ENCODE measurements at places on chromosomes 16 and 17.
A peak's percentile ranks its signal among the peaks of the same experiment; 100 is the strongest.

DNA sequence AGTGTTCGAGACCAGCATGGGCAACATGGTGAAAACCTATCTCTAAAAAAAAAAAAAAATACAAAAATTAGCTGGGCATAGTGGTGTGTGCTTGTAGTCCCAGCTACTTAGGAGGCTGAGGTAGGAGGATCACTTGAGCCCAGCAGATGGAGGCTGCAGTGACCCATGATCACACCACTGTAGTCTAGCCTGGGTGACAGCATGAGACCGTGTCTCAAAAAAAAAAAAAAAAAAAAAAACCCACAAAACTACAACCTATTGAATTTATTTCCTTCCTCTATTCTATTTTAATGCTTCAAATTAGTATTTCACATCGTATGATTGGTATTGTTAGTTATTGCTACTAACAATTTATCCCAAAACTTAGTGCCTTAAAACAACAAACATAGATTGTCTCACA lies 9.4 kb upstream of the NUFIP2 start:
- no peak for DNase-seq

DNA sequence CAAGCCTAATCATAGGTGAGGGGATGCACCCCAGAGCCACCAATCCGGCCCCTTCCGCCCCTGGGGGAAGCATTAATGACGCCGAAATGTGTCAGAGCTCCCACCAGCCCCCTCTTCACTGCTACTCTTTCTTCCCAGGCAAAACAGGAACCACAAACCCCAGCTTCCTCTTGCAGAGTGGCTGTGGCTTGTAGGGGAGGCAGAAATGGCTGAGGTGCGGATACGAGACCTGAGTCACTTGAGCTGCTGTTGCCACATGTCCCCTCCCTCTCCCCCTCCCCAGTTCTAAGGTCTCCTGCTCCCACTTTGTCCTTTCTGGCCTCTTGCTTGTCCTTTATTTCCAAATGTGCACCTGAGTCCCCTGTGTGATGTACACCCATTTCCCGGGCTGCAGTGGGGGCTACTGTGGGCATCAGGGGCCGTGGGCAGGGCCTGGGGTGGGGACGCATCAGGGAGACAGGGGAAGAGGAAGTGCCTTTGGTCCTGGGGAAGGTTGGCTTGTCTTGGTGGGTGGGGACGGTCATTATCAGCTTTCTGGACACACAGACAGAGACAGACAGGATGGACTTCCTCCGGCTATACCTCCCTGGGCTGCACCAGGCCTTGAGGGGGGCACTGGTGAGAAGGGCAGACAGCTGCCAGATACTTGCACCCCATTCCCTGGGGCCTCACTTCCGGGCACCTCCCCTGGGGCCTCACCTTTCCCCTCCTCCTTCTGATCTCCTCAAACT lies at the start of gene APOBR:
Gene APOBR, plus strand, starts transcription at position 523 of the 731 bp plus-strand sequence. Its CDS starts 39 bp downstream, at position 562.
- DNase-seq = peak; percentile 74

- DNase-seq = peak; percentile 83
These were observed 4.4 kb upstream of the MAP2K3 start for GRCh38 chr17:21280081-21280518.

DNA sequence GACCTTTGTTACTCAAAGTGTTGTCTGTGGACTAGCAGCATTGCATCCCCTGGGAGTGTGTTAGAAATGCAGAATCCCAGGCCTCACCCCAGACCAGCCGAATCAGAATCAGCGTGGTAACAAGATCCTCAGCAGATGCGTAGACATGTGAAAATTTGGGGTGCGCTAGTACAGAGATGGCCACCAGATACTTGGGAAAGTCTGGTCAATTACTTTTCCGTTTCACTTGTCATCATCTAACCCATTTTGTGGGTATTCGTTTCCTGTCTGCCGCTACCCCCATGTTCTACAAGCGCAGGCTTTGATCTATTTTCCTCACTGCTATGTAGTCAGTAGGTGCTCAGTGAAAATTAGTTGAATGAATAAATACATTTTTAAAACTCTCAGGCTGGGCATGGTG lies 33.1 kb upstream of the HERPUD1 start:
- DNase-seq = no peak

GRCh38 chr16:48371393-48371780 lies 13.8 kb downstream of the SIAH1 start:
- DNase-seq = no peak

DNA sequence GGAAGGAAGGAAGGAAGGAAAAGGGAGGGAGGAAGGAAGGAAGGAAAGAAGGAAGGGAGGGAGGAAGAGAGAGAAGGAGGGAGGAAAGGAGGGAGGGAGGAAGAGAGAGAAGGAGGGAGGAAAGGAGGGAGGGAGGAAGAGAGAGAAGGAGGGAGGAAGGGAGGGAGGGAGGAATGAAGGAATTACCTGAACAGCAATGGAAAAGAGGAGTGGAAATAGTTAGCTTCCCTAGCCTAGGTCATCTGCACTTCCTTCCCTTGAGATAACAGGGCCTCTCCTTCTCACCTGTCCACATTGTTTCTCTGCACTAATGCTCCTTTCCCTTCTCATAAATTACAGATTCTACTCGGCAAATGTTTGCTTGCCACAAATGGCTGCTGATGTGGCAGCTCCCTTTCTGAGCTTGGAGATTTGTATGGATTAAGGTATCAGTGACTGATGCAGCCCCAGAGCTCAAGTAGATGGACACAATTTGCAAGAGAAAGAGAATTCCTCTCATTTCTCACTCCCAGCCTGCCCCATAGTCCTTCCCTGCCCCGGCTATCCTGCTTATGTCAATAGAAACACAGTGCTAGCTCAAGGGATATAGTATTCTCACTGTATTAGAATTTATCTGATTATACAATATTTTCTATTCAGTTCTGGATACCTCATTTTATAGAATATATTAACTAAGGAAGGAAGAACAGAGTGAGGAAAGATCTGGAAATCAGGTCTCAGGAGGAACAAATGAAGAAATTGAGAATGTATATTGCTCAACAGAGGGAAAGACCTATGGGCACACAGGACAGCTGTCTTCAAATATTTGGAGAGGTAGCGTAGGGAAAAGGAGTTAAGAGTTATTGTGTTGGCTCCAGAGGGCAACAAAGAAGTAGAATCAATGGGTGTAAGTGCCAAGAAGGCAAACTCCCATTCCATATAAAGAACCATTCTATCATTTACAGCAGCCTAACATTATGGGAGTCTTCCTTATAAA lies 14.6 kb downstream of the HOXB1 start:
- DNase-seq = no peak

- DNase-seq = no peak
These were observed 1.1 kb downstream of the CFAP119 start for GRCh38 chr16:30760577-30761426.
